Stomach (tissue), 19 donors: ENCODE measurements at places on chromosomes 12 and 14.

GRCh38 chr12:78406828-78407227 is 457.7 kb upstream of the SYT1 start:
- H3K27ac ChIP-seq, result no peak overlapping the region
- no peaks in the 10 kb centered on the region for H3K27me3 ChIP-seq
- no peaks in the 10 kb centered on the region for H3K36me3 ChIP-seq
- DNase-seq, result no peak

DNA sequence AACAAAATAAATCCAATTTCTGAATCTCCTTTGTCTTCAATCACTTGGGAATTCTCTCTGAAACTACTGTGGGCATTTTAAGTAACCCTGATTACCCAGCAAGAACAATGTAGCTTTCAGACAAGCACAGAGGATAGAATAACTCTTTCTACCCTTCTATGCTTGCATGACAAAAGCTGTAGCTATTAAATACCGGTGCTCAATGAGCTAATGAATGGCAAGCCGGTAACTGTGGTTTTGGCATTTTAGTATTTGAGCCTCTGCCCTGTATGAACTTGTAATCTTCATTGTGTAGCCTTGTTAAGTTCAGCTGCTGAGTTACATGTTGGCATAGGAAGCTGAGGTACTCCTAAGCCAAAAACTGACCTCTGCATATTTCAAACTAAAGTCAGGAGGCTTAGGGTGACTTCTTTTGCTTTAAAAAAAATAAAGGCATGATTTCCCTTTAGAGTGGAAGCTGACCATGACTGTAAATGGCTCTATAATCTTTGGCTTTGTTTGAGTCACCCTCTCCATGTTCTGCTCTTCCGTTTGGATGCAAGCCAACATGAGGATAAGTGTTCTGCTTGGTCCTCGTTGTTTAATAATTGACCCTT is 171.0 kb upstream of the HIF1A start:
- no peak overlapping the region for H3K4me3 ChIP-seq
- peak overlapping the region; percentile 82 for H3K27ac ChIP-seq
- no peaks in the 10 kb centered on the region for H3K36me3 ChIP-seq
- DNase-seq, result peak; percentile 67

DNA sequence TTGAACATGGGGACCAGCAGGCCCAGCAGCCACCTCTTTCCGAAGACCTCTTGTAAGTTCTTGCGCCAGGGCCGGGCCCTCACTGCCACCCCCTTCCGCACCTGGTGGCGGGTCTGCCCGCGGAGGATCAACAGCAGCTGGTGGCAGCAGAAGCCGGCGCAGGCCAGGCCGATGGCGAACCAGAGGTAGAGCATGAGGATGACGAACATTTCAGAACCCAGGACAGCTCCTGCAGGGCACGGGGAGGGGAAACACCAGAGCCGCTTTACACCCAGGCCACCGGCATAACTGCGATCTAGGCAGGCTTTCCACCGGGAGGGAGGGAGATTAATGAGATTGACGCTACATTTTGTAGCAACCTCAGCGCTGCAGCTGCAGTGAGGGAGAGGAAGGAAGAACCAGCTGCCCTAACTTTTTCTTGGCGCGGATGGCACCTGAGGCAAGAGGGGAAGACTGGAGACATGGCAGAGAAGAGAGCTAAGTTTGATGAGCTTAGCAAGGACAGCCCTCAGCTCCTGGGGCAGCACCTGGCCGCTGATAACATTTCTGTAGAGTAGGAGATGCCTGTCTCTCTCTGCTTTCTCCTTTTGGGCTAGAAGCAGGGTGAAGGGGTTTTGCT is 7.8 kb downstream of the ZDHHC22 start:
- no peak overlapping the region for H3K27ac ChIP-seq
- no peaks in the 10 kb centered on the region for H3K4me1 ChIP-seq
- H3K27me3 ChIP-seq, result peaks cover 77% of the 10 kb centered on the region
- no peaks in the 10 kb centered on the region for H3K36me3 ChIP-seq
- no peak overlapping the region for H3K4me3 ChIP-seq

DNA sequence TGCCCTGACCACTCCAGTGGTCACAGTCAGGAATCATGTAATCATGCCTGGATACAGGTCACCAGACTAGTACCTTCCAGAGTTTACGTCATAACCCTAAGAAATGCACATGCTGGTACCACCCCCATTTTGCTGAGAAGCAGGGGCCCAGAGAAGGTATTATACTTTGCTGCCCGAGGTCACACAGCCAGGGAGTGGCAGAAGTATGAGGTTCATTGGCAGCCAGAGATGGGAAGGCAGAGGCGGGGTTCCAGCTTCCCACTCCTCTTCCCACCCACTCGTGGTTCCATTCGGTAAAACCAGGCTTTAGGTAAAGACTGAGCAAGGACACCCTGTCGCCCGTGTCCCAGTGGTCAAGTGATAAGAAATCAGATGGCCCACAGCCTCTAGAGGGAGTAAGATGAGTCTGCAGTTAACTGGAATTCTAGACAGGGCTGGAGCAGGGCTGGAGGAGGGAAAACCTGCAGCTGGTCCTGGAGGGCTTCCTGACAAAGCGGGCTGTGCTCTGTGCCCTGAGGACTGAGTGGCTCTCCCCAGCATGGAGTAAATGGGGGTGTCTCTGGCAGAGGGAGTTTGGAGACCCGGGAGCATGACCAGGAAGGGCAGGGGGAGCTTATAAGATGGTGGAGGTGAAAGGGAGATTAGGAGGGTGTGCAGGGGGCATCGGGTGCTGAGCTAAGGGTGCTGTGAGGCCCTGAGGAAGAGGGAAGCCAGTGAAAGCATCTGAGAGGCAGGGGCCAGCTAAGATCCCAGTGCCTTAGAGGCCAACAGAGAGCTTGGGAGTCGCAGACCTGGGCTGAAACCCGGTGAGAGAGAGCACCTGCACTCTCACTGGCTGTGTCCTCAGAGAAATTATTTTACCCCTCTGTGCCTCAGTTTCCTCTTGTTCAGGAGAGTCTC is 5.7 kb downstream of the FAM222A start:
- no peak overlapping the region for H3K27ac ChIP-seq
- DNase-seq, result no peak
- H3K4me3 ChIP-seq, result no peak overlapping the region
- peaks cover 39% of the 10 kb centered on the region for H3K4me1 ChIP-seq
- peaks cover 50% of the 10 kb centered on the region for H3K27me3 ChIP-seq

DNA sequence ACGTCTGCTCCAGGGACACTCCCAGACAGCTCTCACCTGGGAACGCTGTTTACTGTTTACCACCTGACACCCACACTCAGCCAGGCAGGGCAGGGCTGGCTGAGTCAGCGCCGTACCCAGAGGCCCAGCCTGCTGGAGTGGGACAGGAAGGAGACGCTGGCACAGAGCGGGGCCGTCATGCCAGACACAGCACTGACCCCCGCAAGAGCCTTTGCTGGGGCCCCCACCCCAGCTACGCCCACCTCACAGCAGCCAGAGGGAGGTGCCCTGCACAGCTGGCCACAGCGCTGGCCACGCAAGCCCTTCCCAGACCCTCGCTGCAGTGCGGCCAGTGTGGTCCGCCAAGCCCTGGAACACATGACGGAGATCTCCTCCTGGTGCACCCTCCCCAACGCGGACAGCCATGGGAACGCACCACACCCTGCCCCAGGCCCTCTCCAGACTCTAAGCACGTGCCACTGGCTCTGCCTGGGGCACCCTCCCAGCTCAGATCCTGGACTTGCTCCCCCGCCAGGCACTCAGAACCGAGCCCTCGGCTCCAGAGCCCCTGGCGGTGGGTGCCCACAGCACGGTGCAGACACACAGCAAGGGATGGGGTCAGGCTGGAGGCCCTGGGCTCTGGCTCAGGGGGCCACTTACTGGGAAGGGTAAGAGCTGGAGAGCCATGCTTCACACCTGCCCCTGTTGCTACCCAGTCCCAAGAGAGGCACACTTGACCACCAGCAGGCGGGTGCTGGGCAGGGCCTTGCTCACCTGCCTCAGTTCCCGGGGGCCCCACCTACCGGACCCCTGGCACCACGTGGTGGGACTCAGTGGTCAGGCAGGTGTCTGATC is 5.7 kb downstream of the AHNAK2 start:
- H3K4me1 ChIP-seq, result peaks cover 100% of the 10 kb centered on the region
- peak overlapping the region; percentile 3 for H3K4me3 ChIP-seq
- no peaks in the 10 kb centered on the region for H3K36me3 ChIP-seq
- no peaks in the 10 kb centered on the region for H3K27me3 ChIP-seq
- peak overlapping the region; percentile 94 for H3K27ac ChIP-seq

DNA sequence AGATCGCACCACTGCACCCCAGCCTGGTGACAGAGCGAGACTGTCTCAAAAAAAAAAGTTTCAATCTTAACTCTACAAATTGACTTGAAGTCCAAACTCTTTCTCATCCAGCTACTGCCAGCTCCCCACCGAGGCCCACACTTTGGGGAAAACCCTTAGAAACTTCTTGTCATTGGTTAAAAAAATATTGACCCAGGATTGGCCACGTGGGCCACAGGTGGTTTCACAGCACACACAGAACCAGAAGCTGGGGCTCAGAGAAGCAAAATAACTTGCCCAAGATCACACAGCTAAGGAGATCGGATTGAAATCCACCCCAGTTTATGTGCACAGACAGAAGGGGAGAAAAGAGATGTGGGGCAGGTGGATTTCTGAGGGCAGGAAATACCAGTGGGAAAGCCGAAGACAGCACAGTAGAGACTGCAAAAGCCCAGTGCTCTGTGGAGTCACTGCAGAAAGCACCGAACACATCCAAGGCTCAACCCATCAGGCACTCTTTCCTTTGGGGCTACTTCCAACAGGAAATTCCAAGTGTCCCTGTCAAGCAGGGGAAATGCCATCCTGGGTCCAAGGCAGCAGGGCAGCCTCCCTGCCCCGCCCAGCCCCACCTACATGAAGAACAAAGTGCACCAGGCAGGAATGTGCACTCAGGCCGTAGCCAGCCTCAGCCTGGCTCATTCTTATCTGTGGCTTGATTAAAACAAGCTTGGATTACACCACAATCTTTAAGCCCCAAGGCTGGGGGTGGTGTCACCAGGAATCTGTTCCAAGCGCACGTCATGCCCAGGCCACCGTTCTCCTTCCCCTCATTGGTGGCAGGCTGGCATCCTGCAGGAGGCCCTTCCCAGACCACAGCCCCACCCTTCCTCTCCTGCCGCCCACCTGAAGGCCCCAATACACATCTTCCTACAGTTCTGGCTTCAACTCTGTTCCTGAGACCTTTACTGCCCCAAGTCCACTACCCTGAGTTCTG is 72.5 kb downstream of the ITPK1 start:
- peak overlapping the region; percentile 86 for H3K27ac ChIP-seq
- peak; percentile 94 for DNase-seq
- no peaks in the 10 kb centered on the region for H3K36me3 ChIP-seq
- H3K4me1 ChIP-seq, result peaks cover 95% of the 10 kb centered on the region
- H3K27me3 ChIP-seq, result no peaks in the 10 kb centered on the region
